Heart right ventricle (tissue), 16 donors: ENCODE measurements at places on chromosomes 1 and 21. TPM values are rescaled to one million over a fixed set of nuclear protein-coding genes. Genes with fewer than 3 reads are reported as not detected.

DNA sequence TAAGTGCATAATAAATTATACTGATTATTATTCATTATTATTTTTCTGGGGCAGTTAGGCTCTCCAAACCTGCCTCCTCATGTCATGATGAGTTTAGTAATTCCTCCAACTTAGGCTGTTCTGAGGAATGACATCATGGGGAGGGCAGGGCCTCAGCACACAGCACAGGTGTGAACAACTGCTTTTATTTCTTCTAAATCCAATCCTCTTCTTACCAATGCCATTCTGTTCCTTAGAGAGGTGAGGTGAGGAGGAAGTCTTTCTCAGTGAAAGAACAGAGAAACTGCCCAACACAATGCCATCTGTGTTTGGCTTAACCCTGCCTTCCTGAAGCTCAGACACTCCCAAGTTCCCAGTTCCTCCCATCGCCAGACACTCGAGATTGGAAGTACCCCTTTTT is 45.4 kb upstream of the WASF2 start:
- no peak for DNase-seq

DNA sequence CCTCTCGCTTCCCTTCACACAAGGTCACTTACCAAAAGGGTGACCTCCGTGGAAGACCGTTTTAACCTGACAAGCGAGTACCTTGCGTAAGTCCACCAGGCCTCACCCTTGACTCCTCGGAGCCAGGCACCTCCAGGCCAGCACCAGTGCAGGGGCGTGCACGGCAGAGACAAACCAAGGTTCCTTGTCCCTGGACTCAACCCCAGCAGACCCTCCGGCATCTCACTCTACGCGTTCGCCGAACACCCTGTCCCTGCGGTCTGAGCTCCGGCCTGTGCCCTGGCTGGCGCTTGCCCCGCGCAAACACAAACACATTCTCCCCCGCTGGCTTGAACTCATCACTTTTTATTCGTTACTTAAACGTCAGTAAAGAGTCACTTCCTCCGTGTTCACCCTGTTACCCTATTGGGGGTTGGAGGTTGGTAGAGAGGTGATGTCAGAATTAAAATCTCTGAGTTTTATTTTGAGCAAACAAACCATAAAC is 4.5 kb downstream of the TBX15 start:
- no peak for DNase-seq

The KIF14 gene
- total RNA-seq: 0.23 TPM

The DCAF8 gene
- 122 TPM for total RNA-seq

GRCh38 chr1:117638759-117639158 is 32.9 kb downstream of the TENT5C start:
- no peak for DNase-seq

GRCh38 chr1:54995013-54995760 is 3.5 kb upstream of the BSND start:
- DNase-seq: no peak

The LRRN2 gene
- 1.0 TPM for total RNA-seq

The RSBN1 gene
- 10.8 TPM for total RNA-seq

- DNase-seq: no peak
These were observed 79.7 kb downstream of the CACHD1 start for GRCh38 chr1:64549464-64550239.
